ENCODE measurements at places on chromosomes 1 and 21.

GRCh38 chr1:147892731-147893214 lies 9.8 kb upstream of the GJA8 start:
- no peak for DNase-seq

DNA sequence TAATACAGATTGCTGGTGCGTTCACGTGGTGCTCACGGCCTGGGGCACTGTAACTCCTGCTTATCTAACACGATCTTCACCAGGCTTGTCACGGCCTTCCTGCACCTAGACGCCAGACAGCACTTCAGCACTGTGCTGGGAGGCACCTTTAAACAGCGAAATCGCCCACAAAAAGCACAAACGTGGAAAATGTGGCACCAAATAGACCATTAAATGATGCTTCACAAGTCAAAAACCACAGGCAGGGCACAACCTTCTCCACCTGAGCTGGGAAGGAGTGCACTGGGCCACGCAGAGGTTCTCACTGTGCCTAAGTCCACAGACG lies 20.0 kb downstream of the IBA57 start:
- no peak for DNase-seq

GRCh38 chr21:40615505-40616376 lies 231.2 kb downstream of the DSCAM start:
- DNase-seq = no peak

DNA sequence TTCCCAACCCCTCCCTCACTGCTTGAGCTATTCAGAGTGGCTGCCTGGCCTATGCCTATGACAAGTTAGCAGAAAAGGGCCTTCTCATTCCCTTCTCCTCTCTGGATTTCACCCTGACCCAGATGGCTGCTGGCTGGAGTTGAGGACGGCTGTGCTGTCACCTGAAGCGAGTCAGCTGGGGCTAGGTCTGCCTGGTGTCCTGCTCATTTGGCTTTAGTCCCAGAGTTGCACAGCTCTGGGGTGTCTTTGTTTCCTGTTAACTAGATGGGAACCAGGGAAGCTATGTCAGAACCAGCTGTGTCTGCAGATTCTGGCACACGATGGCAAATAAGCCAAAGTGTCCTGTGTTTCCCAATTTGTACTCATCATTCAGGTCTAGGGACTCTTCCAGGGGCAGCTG lies 52.9 kb downstream of the CNIH3 start:
- peak; percentile 78 for DNase-seq

- DNase-seq = no peak
These were observed 14.6 kb downstream of the SEMA6C start for GRCh38 chr1:151131701-151132334.

- no peak for DNase-seq
These were observed 23.2 kb downstream of the GALNT2 start for GRCh38 chr1:230090194-230090711.

GRCh38 chr1:147648933-147649332 lies 21.4 kb downstream of the ACP6 start:
- DNase-seq = no peak

DNA sequence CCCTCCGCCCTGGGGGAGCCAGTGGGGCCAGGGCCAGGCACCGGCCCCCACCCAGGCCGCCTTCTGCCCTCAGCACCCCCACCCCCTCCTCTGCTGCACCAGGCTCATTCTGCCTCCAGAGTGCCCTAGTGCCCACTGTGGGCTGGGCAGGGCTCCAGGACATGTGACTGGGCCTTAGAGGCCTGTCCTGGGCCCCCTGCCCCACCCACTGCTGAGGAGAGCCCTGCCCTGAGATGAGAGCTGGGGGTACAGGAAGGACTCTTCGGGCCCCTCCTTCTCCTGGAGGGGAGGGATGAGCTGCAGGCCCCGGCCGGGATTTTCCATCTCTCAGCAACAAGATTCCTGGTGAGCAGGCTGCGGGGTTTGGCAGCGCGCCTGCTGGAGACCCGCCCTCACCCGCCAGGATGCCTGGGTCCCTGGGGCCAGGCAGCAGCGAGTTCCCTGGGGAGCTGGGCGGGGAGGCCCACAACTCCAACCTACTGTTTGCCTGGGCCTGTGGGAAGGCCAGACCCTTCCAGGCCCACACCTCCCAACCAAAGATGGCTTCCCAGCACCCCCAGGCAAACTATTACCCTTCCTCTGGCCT lies 14.0 kb downstream of the AHDC1 start:
- peak; percentile 95 for DNase-seq

- DNase-seq = no peak
These were observed 5.2 kb downstream of the SUSD4 start for GRCh38 chr1:223358826-223359225.

- no peak for DNase-seq
These were observed 327.8 kb upstream of the USP24 start for GRCh38 chr1:55542901-55543504.

DNA sequence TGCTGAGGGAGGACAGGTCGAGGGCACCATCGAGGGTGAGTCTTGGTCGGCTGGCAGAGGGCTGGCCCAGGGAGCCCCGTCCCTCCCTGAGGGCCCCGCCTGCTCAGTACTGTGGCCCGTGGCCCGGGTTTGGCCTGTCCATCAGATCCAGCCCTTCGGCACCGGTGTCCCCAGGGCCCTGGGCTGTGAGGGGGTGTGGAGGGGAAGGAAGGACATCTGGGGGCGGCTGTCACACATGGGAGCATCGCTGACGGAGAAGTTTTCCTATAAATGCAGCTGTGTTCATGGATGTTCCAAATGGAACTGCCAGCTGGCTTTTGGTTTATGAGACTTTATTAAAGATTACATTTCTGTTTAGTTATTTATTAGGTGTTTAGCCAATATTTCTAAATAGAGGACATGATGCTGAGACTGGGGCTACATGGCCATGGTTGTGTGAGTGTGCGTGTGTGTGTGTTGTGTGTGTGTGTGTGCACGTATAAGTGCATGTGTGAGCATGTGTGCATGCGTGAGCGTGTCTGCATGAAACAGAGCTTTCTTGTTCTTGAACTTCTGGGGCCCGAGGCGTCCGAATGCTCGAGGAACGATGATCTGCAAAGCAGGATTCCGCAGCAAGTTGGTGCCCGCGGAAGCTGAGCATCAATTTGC lies 54.3 kb downstream of the SLX9 start:
- no peak for DNase-seq

DNA sequence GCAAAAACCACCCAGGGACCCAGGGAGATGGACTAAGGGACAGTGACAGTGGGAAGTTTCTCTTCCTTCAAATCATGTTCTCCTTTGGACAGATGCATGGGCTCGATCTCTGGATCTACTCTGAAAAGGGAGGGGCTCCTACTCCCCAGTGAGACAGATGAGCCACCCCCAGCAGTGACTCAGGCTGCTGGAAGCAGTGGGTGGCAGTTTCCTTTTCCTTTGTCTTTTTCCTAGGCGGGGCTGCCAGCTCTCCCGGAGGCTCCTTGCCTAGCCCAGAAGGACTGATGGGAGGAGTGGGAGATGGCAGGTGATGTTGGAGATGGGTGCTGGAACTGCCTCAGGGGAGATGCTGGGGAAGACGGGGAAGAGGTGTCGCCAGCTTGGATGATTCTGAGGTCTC lies 41.0 kb upstream of the IGSF21 start:
- DNase-seq = no peak

GRCh38 chr1:167479331-167479979 lies 38.9 kb downstream of the CD247 start:
- no peak for DNase-seq

GRCh38 chr1:151013518-151013917 lies 5.3 kb downstream of the PRUNE1 start:
- DNase-seq = no peak

- peak; percentile 66 for DNase-seq
These were observed at the start of gene B3GALT6 for GRCh38 chr1:1232208-1232795. B3GALT6 (plus strand) TSS chr1:1232237; CDS start chr1:1232279, 42 bp downstream.

DNA sequence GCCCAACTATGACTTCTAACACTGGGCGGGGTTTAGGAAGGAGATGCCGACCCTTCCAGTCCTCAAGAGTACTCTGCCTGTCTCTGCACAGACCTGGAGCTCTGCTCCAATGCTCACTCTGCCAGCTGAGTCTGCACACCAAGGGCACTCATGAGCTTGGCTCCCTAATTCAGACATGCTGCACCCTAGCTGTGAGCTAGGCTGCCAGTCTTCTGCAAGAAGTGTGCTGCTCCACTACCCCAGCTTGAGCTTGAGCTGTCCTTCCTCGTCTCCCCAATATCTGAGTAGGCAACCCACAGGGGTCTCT lies 13.2 kb downstream of the TP53BP2 start:
- DNase-seq = no peak

DNA sequence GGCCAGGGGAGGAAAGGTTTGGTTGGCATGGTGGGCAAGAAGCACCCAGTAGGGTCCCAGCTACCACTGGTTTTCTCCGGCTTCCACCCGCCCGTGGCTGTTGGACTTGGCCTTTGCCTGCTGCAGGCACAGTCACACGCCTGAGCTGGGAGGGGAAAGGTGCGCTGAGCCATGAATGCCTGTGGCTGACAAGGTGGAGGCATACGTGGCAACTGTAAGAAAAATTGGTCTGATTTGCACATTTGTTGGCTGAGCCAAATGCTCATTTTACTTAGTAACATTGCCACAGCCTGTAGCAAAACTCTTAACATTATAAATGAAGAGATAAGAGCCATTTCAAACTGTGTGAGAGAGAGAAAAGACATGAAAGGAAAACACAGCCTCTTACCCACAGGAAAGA lies 191.6 kb downstream of the PTPRC start:
- DNase-seq = no peak

- peak; percentile 20 for DNase-seq
These were observed 18.8 kb downstream of the KYAT3 start for GRCh38 chr1:88973520-88974137.

DNA sequence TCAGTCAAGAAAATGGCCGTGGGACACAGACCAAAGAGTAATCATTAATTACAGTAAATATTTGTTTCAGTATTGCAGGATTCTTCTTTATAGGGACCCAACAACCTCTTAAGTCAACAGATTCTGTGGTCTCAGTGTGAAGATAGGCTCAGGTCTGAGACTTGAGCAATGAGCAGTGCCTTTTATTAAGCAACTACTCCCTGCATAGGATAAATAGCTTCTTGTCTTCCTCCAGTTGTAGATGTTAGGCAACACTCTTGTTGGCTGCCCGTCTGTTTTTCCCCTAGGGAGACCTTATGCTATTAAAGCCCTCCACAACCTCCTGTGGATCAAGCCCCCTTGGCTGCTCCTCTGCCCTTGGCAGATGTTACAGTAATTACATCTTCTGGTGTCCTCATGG lies 1.8 kb upstream of the OMA1 start:
- DNase-seq = no peak

GRCh38 chr1:152517237-152517811 lies 3.0 kb downstream of the CRCT1 start:
- no peak for DNase-seq

DNA sequence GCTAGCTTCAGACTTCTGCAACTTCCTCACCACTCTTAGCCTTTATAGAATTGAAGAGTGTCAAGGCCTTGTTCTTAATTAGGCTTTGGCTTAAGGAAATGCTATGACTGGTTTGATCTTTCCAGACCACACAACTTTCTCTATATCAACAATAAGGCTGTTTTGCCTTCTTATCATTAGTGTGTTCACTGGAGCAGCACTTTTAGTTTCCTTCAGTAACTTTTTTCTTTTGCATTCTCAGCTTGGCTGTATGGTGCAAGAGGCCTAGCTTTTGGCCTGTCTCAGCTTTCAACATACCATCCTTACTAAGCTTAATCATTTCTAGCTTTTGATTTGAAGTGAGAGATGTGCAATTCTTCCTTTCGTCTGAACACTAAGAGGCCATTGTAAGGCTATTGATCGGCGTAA lies 8.6 kb downstream of the PRKACB start:
- DNase-seq = no peak

DNA sequence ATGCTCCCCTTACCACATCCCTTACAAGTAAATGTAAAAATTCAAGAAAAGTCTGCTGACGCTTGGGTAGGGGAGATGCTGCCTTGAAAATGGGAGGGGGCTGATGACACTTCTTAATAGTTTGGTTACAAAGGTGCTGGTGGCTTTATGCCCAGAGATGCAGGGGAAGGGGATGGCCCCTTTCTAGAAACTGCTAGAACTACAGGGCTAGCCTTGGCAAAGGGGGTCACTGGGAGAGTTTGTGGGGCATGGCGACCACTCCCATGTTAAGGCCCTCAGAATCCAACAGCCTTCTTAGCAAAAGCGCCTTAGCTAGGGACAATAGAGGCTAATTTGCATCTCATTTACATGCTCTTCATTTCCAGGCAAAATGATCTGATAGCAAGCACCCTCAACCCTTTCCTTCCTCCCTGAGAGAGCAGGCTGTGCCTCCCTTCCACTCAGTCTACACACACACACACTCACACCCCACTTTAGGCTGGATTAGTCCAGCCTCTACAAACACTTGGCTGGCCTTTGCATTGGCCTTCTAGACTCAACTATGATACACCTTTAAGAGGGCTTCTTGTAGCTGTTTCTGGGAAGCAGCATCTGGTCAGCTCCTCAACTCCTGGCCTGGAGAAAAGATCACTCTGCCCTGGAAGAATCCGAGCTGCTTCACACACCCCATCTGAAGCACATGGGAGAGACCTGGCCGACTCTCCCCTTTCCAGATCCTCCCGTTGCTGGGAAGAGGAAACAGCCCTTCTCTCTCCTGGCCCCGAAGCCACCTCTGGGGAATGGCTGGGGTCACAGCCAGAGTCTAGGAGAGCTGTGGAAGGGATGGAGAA lies 1.7 kb downstream of the SEMA6C start:
- no peak for DNase-seq

DNA sequence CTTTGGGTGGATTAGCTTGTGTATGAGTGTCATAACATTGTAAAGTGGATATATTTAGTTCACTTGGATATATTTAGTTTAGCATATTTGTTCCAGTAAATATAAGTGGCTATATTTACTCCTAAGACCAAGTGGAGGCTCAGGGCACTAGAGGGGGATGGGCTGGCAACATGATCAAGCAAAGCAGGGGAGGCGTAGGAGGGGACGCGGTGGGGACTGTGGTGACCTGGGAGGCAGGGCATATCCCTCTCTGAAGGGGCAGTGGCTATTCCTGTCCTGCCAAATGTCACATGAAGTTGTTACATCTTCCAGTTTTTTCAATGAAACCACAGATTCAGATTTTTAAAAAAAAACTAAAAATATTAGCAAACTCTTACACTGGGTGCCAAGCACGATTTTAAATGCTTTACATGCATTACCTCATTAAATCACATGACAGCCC lies 51.9 kb upstream of the EDN2 start:
- DNase-seq = no peak

GRCh38 chr1:224505454-224506093 lies 71.0 kb upstream of the WDR26 start:
- no peak for DNase-seq

DNA sequence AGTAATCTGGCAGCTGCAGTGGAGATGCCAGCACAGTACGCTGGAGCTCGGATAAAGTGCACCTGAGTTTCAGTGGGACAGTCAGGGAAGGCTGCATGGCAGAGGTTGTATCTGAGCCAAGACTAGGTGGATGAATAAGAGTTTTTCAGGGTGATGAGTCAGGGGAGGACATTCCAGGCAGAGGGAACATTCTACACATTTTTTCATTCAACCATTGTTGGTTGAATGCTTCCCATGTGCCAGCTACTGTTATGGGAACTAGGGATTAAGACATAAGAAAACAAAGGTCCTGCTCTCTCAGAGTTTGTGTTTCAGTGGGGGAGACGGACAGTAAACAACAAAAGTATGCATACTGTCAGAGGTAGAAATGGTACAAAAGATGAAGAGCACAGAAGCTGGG lies 5.2 kb downstream of the LEPR start:
- DNase-seq = no peak

GRCh38 chr1:34396042-34396441 lies 219.3 kb downstream of the C1orf94 start:
- DNase-seq = no peak
